ENCODE measurements at places on chromosomes 12 and 14. TPM values are rescaled to one million over a fixed set of nuclear protein-coding genes. Genes with fewer than 3 reads are reported as not detected.
A peak's percentile ranks its signal among the peaks of the same experiment; 100 is the strongest.

- no peak for DNase-seq
These were observed 93.4 kb upstream of the NCOR2 start for GRCh38 chr12:124660851-124661250.

DNA sequence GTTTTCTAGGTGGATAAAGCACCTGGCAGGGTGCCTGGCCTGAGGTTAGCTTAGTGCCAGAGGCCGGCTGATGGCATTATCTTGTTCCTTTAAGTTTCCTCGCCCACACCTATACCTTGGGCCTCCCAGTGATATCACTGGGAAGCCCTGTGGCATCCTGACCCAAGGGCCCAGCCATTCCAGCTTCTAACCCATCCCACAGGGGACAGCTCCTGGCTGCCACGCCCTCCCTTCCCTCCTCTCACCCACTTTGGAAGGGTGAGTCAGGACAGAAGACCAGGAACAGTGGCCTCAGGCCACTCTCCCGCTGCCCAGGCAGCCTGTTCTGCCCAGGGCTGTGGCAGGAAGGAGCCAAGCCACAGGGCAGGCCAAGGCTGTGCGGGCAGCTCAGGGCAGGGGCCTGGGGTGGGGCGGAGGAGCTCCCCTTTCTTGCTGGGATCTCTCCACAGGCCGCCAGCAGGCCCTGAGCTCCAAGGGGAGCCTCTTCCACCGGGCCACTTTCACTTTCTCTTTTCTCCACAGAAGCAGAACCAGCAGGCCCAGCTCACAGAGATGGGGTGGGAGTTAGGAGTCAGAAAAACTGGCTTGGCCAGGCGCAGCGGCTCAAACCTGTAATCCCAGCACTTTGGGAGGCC, 75.1 kb downstream of the IRF2BPL start:
- peak; percentile 63 for DNase-seq

DNA sequence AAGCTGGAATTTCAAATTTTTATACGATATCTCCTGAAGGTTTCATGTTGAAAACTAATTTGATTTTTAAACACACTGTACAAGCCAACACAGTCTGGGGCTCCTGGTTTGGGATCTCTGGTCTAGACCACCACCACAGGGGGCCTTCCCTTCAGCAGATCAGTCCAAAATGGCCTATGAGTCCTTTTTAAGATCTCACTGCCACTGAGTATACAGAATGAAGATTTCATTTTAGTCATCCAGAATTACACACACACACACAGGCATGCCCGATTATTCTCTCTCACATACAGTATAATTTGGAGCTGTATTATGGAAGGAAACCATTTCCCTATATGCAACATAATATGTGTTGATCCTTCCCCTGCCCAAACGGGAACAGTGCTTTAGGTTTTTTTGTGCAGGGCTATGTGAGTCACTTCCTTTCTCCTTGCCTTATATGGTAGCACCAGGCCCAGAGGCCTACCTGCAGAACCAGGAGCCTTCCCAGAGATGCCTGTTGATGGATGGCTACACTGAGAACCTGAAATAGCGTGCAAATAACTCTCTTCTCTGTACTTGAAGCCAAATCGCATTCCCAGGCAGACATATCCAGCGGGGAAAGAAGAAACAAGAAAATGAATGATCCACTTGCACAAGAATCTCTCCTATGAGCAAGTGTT, 28.1 kb upstream of the WNK1 start:
- DNase-seq = no peak

Gene PTPN6
- polyA plus RNA-seq = 387 TPM

- no peak for DNase-seq
These were observed 6.1 kb upstream of the GPRC5A start for GRCh38 chr12:12885096-12885792.

GRCh38 chr12:53755893-53756292, 4.1 kb upstream of the CISTR start:
- DNase-seq = no peak

GRCh38 chr14:45787167-45787566, 534.2 kb upstream of the MIS18BP1 start:
- no peak for DNase-seq

DNA sequence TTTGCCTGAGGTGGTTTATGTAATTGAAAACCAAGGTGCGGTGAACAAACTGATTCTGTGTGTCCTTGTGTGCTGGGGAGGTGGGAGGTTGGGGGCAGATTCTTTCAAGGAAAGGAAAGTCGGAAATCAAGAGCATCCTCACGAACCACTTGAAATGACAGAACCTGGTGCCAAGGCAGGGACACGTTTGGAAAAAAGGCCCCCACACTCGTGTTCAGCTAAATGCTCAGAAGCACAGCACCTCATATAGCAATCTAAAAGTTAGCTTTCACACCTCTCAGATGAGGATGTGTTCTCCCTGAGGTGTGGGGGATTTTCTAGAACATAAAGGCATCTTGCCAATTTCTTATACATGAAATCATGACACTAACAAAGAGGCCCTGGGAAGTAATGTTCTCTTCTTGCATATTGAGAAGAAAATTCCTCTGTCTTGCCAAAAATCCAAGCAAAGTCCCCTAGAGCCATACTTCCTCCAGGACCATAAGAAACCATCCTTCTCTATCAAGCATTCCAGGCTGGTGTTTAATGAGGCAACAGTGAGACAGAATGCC, 119.6 kb downstream of the PLXNC1 start:
- DNase-seq = no peak

Gene FOXN4
- not detected for polyA plus RNA-seq

GRCh38 chr14:68297876-68298468, 478.4 kb downstream of the RAD51B start:
- no peak for DNase-seq

DNA sequence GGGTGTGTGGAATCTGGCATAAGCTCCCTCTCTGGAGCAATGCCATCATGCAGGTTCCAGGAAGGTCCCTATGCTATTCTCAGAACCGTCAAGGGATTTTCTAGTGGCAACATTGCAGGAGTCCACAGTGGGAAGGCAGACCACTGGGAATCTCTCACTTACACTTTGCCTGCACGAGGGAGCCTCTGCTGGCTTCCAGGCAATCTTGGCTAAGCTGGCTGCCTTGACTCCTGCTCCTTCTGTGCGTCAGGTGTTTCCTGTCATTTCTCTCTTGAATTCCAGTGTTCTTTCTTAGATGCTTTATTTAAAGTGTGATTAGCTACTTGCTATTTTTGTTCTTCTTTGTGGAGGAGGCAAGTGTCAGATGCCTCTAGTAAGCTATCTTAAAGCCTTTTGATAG, 414.0 kb upstream of the ATP2B1 start:
- no peak for DNase-seq

- DNase-seq = no peak
These were observed 67.3 kb downstream of the ZNF664 start for GRCh38 chr12:124040291-124040690.

Gene CD163L1
- polyA plus RNA-seq = not detected

Gene RGS6
- polyA plus RNA-seq = not detected

GRCh38 chr14:86299994-86300393, 770.0 kb downstream of the FLRT2 start:
- no peak for DNase-seq

Gene MYF6
- not detected for polyA plus RNA-seq

DNA sequence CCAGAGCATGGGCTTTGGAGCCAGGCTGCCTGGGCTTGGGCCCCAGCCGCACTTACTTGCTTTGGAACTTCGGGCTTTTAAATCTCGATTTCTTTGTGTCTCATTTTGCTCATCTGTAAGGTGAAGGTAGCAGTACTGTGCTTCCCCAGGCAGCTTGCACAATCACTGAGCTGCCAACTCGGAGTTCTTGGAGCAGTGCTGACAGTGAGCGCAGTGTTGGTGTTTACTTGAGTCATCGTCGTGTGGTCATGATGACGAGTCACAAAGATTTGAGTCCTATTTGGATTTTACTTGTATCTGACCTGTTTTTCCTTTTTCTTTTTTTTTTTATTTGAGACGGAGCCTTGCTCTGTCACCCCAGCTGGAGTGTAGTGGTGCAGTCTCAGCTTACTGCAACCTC, 31.3 kb upstream of the ATF1 start:
- no peak for DNase-seq

Data from naive thymus-derived CD4-positive, alpha-beta T cell (primary cell).